ENCODE measurements at places on chromosomes 12 and 14. TPM values are rescaled to one million over a fixed set of nuclear protein-coding genes. Genes with fewer than 3 reads are reported as not detected.

Gene IL26
- not detected for total RNA-seq

Gene HOXC13
- total RNA-seq = not detected

Gene FAM90A1
- not detected for total RNA-seq

Gene AHNAK2
- 65.5 TPM for total RNA-seq

Gene RHNO1
- 48.8 TPM for total RNA-seq

Gene MBD6
- 5.1 TPM for total RNA-seq

Gene PLEKHG7
- not detected for total RNA-seq

Gene ALDH2
- total RNA-seq = 25.1 TPM

Gene LTBP2
- total RNA-seq = 138 TPM

Gene OR10P1
- total RNA-seq = not detected

Gene CDCA4
- total RNA-seq = 52.7 TPM

Gene LRFN5
- not detected for total RNA-seq

Gene DNAH10
- not detected for total RNA-seq

Gene CLEC6A
- total RNA-seq = not detected

Gene PIWIL1
- not detected for total RNA-seq

Gene DTX1
- not detected for total RNA-seq

Measured in mammary microvascular endothelial cell (primary cell).